ENCODE measurements at places on chromosomes 11 and 22.
A peak's percentile ranks its signal among the peaks of the same experiment; 100 is the strongest.

- no peak for DNase-seq
These were observed 142.3 kb upstream of the MTNR1B start for GRCh38 chr11:92827132-92827531.

DNA sequence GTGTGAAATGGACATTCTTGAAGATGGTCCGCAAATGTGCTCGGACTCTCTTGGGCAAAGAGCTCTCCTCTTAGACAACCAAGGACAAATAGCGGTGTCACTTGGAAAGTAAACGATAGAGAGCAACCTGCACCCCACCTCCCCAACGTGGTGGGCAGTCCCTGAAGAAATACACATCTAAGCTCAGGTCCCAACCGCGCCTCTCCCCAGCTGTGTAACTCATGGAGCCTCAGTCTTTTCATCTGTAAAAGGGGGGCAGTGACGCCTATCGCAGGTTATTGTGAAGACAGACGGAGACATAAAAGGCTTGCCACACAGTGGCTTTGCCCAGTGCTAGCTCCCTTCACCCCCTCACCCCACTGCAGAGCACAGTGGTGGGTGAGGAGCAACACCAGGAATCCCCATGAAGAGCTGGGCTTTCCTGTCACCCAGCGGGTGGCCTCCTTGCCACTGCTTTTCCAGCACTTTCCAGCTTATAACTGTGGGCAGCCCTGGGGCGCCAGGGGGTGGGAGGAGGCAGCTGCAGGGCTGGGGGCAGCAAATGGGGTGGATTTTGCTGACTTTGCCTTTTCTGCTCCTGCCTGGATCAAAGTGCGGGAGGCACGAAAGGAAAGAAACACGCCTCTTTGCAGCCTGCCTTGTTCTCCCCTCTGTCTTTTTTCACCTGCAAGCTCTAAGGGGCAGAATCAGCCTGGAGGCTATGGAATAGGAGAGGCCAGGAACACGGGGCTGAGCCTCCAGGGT lies 73.7 kb upstream of the TSPAN18 start:
- DNase-seq: no peak

DNA sequence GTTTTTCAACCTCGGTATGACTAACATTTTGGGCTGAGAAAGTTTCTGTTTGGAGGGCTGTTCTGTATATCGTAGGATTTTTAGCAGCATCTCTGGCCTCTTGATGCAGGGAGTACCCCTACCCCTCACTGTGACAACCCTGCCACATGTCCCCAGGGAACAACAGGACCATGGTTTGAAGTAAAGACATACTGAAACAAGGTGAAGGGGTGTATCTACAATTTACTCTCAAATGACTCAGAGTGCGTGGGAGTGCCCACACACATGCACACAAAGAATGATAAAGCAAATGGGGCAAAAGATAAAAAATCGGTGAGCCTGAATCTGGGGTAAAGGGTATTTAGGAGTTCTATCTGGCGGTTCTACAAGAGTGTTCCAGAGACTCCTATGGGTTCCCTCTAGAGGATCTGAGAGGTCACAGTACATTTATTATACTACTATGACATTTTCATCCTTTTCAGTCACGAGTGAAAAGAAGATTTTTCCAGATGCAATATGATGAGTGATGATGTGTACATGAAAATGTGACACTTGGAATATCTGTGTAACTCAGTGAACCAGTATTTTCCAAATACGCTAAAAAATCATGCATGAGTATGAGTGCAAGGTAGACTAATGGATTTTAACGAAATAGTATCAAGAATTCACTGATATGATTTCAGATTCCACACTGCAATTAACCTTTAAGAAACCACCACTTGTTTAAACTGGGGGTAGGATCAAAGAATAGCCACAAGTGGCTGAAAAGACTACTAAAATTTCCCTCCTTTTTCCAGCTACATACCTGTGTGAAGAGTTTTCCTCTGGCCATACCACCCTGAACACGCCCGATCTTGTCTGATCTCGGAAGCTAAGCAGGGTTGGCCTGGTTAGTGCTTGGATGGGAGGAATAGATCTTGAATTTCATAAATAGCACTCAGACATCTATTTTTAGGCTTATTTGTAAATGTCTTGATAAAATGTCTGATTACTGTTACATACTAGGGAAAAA lies 56.3 kb upstream of the YPEL1 start:
- no peak for DNase-seq

DNA sequence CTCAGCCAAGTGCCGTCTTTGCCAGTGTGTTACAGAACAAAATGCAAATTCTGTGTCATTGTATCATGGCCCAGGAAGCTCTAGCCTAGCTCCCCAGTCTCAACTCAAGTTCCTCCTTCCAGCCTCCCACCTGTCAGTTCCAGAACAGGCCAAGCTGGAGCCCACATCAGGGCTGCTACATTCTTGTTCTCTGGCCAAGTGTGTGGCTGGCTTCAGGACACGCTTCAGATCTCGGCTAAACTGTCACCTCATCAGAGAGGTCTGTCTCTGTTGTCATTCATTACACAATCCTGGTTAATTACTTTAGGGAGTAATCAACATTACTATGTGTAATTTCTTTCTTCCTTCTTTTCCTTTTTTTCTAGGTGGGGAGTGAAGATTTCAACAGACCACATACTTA lies 347.0 kb upstream of the SYN3 start:
- no peak for DNase-seq

- no peak for DNase-seq
These were observed 123.9 kb downstream of the VPREB1 start for GRCh38 chr22:22368516-22368915.

- no peak for DNase-seq
These were observed 71.6 kb downstream of the ST3GAL4 start for GRCh38 chr11:126426820-126427749.

GRCh38 chr11:67492069-67492727 lies 9.4 kb downstream of the AIP start:
- no peak for DNase-seq

- peak; percentile 51 for DNase-seq
These were observed 7.4 kb upstream of the PMM1 start for GRCh38 chr22:41596776-41597634.

GRCh38 chr11:12205330-12205729 lies 94.9 kb downstream of the MICAL2 start:
- DNase-seq: no peak
